ENCODE measurements at places on chromosomes 1 and 21.

GRCh38 chr1:235586413-235586812, 63.2 kb downstream of the GNG4 start:
- no peak for DNase-seq
- peaks cover 9% of the 10 kb centered on the region for H3K27me3 ChIP-seq
- no peak overlapping the region for H3K27ac ChIP-seq

GRCh38 chr1:162191396-162192305, 122.2 kb downstream of the NOS1AP start:
- H3K27me3 ChIP-seq = peaks cover 3% of the 10 kb centered on the region
- no peaks in the 10 kb centered on the region for H3K36me3 ChIP-seq
- H3K4me1 ChIP-seq = no peaks in the 10 kb centered on the region

- no peak for DNase-seq
- peaks cover 26% of the 10 kb centered on the region for H3K4me1 ChIP-seq
- no peaks in the 10 kb centered on the region for H3K27me3 ChIP-seq
Measured at GRCh38 chr21:31201548-31201947, 142.5 kb downstream of the TIAM1 start.

DNA sequence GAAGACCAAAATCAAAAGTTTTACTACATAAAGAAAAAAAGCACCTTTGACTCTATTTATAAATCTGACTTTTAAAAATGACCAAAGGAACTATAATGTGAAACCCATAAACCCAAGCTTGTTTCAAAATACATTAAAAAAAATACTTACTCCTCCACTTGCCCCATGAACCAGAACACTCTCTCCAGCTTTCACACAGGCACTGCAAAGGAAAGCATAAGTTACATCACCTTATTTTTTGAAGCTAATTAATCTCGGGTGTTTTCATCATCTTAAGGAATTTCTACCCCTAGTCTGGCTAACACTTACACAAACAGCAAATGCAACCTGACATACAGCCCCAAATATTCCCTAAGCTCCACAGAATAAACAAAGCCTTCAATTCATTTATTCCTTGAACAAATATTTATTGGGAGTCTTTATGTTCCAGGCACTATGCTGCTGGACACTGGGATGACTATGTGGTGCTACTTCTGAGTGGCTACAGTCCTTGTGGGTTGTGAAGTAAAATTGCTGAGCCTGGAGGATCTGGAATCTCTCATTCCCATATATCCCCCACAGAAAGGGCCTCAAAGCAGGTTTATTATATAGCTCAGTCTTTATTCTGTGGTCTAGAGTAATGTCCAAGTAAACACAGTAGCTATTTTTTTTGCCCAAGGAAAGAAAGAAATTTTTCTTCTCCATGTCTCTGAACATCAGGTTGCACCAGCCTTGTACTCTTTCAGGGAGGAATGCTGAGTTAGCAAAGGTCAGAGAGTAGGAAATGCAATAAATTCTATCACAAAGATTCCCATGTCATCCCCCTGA, 18.2 kb downstream of the CRYZ start:
- H3K4me1 ChIP-seq = no peaks in the 10 kb centered on the region
- H3K4me3 ChIP-seq = no peak overlapping the region
- no peaks in the 10 kb centered on the region for H3K27me3 ChIP-seq
- DNase-seq = no peak
- peaks cover 13% of the 10 kb centered on the region for H3K36me3 ChIP-seq

DNA sequence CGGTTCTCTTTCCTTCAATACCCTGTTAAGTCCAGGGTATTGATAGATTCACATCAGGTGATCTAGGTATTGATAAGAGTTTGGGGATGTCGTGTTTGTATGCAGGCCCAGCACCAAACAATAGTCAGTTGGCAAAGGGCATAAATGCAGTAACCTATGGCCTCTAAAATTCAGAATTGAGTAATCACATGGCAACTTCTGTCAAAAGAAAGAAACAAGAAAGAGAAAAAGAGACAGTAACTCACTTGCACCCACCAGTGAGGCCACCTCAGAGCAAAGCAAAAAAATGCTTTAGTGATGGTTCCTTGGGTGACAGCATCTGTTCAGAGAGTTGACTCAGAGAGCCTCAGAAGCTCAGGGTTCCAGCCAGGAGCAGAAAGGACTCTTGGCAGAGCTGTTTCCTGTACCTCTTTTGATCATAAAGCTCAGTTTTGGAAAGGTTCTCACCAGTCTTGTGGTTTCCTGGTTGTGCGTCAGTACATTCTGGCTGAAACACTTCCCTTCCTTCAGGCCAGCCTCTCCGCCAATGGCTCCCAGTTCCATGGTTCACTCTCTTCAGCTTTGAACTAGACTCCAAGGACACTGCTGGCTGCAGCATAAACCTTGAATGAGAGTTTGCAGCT, 70.1 kb upstream of the GORAB start:
- H3K36me3 ChIP-seq = no peaks in the 10 kb centered on the region
- H3K4me1 ChIP-seq = peaks cover 2% of the 10 kb centered on the region
- no peak overlapping the region for H3K4me3 ChIP-seq
- no peak for DNase-seq
- peaks cover 27% of the 10 kb centered on the region for H3K27me3 ChIP-seq
- no peak overlapping the region for H3K27ac ChIP-seq

DNA sequence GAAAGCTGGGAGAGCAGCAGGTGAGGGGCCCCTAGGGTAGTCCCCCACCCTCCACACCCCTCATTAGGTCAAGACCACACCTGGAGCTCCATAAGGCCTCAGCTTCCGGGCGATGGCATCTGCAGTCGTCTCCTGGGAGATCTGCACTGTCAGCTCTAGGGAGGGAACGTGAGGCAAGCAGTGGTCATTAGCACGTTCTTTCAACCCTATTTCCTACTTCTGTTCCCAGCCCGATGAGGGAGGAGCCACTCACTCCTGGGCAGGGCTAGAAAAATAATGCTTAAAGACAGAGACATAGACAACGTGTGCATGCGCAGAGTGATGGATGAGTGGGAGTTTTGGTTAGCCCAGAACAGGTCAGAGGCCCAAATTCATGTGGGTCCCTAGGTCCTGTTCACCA, 9.7 kb downstream of the KDF1 start:
- no peak for DNase-seq
- H3K36me3 ChIP-seq = peaks cover 16% of the 10 kb centered on the region
- no peaks in the 10 kb centered on the region for H3K4me1 ChIP-seq
- H3K27me3 ChIP-seq = no peaks in the 10 kb centered on the region
- no peak overlapping the region for H3K4me3 ChIP-seq
- no peak overlapping the region for H3K27ac ChIP-seq

GRCh38 chr1:113456967-113457366, 66.7 kb downstream of the MAGI3 start:
- H3K4me1 ChIP-seq = no peaks in the 10 kb centered on the region
- no peaks in the 10 kb centered on the region for H3K27me3 ChIP-seq
